Heart left ventricle (tissue), 16 donors: ENCODE measurements at places on chromosomes 11 and 22. TPM values are rescaled to one million over a fixed set of nuclear protein-coding genes. Genes with fewer than 3 reads are reported as not detected.

Gene OR4A16
- total RNA-seq = not detected

GRCh38 chr11:67302571-67303131 is 679 bp upstream of the SSH3 start:
- no peak for DNase-seq

- DNase-seq = no peak
Measured at GRCh38 chr11:66230156-66230555, 38.3 kb upstream of the RAB1B start.

Gene MFNG
- total RNA-seq = 7.6 TPM

- no peak for DNase-seq
Measured at GRCh38 chr11:30868626-30869081, 282.5 kb upstream of the MPPED2 start.

- DNase-seq = no peak
Measured at GRCh38 chr11:12061851-12062560, 48.4 kb upstream of the MICAL2 start.
